ENCODE measurements at places on chromosomes 3 and 15. TPM values are rescaled to one million over a fixed set of nuclear protein-coding genes. Genes with fewer than 3 reads are reported as not detected.

DTX3L gene
- total RNA-seq: 58.0 TPM

MANF gene
- 96.5 TPM for total RNA-seq

CYP8B1 gene
- total RNA-seq: 10.4 TPM

RPS17 gene
- 1,125 TPM for total RNA-seq

SLC2A2 gene
- 12.6 TPM for total RNA-seq

GRCh38 chr15:67018026-67018425, 47.4 kb upstream of the SMAD3 start:
- no peak for DNase-seq

DNA sequence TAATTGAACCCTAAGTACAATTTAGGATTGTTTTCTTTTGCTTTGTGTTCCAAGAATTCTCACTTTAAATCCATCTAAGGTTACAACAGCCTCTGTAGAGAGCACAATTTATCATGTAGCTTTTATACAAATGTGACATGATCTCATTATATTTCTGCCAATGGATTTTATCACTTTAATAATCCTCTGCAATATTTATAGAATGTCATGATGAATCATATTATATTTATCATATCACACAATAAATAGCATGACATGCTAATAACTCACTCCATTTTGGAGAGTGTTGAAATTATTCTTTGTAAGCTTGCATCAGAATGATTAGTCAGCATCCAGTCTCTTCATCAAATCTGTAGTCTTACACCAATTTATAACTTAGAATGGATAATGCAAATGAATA, 280.6 kb upstream of the ZNF717 start:
- DNase-seq: no peak
